ENCODE measurements at places on chromosomes 4 and X.

GRCh38 chr4:161721947-161722346 is 441.9 kb downstream of the FSTL5 start:
- no peak for DNase-seq

GRCh38 chr4:114249561-114249960 is 270.1 kb upstream of the ARSJ start:
- DNase-seq = no peak

- no peak for DNase-seq
These were observed 233.6 kb downstream of the PDHA2 start for GRCh38 chr4:96073461-96073860.

GRCh38 chr4:170497112-170497511 is 407.4 kb upstream of the AADAT start:
- DNase-seq = no peak
